Progenitor cell of endocrine pancreas (in vitro differentiated cells): ENCODE measurements at places on chromosomes 7 and 10.
A peak's percentile ranks its signal among the peaks of the same experiment; 100 is the strongest.

DNA sequence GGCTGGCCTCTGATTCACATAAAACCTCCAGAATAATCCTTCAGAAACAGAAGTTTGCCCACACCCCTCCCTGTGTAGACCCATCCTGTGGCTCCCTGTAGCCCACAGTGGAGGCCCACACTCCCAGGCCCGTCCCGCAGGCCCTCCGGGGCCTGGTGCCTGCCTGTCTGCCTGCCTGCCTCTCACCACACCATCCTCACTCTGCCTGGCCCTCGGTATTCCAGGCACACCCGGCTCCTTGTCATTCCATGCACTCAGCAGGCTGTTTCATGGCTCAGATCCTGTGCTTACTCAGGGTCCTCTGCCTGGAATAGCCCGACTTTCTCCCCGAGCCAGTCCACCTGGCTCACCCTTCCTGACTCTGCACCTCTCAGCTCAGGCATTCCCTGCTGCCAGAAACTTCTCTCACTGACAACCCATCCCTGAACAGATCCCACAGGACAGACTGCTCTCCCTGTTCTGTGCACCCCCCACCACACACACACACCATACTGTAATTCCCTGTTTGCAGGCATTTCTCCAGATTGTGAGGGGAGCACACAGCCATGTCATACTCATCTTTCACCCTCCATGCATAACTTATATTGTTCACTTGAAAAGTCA lies 498.0 kb upstream of the ZMIZ1 start:
- DNase-seq, result no peak

DNA sequence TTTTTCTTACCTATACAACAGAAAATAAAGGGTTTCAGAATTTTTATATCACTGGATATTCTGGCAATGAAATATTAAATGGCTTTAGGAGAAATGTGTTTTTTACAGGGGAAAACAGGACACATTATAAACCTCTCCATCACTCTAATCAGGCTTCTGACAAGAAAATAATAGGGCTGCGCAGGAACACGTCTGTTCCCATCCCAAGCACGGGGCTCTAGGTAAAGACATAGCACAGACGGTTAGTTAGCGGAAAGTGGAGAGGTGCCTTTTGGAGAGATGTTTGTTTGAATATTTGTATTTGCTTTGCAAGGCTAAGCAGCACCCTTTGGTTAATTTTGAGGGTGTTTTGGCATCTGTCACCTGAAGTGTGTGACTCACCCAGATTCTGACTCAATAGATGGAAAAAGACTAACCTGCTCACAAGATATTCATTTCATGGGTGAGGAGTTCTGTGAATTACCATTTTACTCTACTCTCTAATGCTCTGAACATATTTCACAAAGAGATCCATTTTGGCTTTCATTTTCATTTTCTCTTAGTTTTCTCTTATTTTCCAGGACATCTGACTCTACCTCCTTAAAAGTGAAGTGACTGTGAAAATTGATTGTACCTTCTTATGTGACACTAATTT lies 174.5 kb upstream of the AKR1E2 start:
- no peak for DNase-seq

GRCh38 chr7:7897949-7898515 lies 70.6 kb upstream of the GLCCI1 start:
- DNase-seq, result no peak

DNA sequence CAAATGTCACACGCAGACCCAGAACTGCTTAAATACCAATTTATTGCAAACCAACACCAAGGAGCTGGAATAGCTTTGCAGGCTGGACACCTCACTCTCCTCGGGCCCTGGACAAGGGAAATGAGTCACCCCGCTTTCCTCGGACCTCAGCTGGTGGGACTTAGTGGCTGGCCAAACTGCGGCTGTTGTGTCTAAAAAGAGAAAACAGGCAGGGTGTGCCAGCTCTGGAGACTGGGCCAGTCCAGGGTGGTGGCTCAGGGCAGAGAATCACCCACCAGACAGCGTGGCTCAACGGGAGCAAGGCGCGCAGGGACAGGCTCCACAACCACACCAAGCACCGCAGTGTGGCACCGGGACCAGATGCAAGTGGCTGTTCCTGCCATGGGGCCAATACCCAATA lies 58.2 kb upstream of the CAMK2B start:
- no peak for DNase-seq

DNA sequence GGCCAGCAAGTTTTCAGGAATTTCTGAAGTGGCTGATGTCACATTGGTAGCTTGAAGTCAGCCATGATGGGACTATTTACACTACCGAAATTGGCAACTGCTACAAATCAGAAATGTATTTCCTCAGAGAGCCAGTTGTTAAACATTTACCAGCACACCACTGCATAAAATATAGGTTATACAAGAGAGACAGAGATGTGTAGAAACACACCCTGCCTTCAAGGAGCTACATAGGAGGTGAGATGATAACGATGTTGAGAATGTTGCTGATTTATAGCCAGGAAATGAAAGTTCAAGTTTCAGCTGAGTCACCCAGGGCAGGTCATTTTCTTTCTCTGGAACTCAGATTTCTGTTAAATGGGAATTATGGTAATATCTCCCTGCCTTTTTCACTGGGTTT lies 46.0 kb upstream of the TCF7L2 start:
- no peak for DNase-seq

DNA sequence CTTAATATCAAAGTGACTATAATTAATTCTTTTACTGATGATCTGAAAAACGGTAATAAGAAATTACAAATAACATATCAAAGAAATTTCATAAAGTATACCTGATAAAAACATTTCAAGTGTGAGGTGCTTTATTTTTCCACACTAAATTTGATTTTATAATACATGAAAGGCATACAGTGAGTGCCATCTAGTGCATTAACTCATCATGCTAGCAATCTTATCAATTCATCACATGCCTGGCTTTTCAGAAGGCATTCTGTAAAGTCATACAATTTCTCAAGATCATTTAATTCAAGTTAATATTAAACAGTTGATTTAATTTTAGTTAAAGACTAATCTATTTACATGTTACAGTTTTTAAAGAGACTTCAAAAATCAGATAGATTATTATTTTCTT lies 1020.9 kb downstream of the GATA3 start:
- DNase-seq, result no peak

- DNase-seq, result no peak
Measured at GRCh38 chr10:22468570-22469320, 123.4 kb downstream of the SPAG6 start.

DNA sequence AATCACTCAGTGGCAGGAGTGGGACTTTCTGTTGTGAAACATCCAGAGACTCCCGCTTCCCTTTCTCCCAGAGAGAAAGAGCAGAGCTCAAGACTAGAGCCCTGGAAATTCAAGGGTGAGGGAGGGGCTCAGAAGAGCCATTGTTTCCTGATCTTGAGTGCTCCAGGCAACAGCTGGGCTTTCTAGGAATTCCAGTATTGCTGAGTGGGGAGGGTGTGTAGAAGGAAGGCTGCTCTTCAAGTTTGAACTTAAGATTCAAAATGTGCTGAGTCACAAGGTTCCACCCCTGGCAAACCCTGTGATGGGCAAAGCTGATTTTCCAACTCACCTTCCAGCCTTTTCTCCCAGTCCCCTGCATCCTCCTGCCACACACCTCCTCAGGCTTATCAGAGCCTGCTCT lies 42.3 kb upstream of the MSRB2 start:
- DNase-seq, result no peak

DNA sequence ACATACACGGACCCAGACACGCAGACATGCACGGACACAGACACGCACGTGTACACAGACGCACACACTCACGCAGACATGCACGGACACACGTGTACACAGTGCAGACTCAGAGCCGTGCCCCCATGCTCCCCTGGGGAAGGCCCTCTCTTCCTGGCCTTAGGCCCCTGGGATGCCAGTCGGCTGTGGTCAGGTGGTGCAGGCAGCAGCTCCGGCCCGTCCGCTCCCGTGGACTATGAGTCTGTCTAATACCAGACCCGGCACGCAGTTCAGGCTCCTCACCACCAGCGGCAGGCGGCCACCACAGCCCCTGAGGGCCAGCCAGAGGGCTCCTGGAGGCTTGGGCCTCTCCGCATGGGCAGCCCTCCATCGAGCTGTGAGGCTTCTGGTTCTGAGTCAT lies 52.0 kb upstream of the NKX6-2 start:
- DNase-seq, result peak; percentile 8

- DNase-seq, result no peak
Measured at GRCh38 chr7:94687076-94687475, 31.1 kb upstream of the SGCE start.

DNA sequence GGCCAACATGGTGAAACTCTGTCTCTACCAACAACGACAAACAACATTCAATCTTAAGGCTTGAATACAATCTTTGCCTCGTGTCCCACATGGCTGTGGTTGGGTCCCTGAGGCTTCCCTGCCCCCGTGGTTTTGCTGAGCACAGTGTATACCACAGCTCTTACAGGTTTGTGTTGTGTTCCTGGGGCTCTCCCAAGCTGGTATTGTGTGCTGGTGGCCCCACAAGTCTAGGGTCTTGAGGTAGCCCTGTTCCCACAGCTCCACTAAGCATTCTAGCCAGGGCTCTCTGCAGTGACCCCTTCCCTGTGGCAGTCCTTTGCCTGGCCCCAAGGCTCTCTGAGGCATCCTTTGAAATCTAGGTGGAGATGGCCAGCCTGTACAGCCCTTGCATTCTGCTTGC lies 68.0 kb upstream of the CCNY start:
- no peak for DNase-seq

GRCh38 chr7:108662783-108663362 lies 93.2 kb downstream of the DNAJB9 start:
- no peak for DNase-seq

DNA sequence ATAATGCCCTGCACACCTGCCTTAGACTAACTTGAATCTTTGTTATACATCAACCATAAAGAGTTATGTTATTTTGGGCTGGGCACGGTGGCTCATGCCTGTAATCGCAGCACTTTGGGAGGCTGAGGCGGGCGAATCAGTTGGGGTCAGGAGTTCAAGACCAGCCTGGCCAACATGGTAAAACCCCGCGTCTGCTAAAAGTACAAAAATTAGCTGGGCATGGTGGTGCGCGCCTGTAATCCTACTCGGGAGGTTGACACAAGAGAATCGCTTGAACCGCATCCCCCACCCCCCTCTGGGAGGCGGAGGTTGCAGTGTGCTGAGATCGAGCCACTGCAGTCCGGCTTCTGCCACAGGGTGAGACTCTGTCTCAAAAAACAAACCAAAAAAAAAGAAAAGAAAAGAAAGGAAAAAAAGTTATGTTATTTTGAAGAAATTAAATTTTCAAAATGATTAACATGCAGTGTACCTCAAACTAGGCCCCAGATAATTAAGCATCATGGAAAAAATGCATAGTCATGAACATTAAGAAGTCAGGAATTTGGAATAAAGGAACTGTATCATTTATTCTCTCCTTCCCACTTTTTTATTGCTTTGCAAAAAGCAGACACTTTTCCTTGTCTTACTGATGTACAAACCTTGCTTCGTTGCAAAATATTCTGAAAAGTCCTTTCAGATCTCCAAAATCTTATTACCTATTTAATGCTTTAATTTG lies 43.3 kb downstream of the STAM start:
- DNase-seq, result no peak

- DNase-seq, result no peak
Measured at GRCh38 chr10:76010703-76011102, 579.3 kb downstream of the LRMDA start.

GRCh38 chr10:132665946-132666704 lies 119.8 kb downstream of the NKX6-2 start:
- no peak for DNase-seq

DNA sequence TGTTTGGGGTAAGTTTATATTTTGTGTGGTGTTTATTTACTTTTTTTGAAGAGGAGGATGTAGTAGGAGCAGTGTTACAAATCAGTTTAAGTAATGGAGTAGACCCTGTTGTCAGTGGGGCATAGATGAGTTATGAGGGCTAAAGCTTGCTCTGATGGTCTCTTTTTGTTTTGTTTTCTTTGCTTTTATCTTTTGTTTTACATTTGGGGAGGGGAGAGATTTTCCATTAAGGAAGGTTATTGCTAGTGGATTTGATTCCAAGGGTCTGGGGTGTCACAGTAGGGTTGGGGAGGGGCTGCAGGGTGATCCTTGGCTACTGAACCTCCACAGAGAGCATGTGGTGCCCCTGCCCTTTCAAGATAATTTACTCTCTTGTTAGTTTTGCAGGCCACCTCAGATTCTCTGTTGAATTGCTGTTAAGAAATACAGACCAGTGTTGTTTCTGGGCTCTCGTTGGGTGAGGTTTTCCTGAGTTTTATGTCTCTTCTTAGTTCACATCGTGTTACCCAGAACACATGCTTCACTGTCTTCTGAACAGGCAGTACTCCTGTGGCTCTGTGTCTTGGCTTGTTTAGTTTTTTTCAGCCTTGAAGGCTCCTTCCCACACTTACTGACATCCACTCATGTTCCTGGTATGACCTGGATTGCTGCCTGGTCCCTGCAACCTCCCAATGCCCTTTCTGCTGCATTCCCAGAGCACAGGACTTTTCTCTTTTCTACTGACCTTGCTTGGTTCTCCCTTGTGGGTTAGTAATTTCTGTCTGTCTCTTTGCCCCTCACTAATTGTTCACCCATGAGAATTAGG lies 4.2 kb downstream of the KIFBP start:
- DNase-seq, result no peak

- no peak for DNase-seq
Measured at GRCh38 chr10:87503886-87504285, 807 bp upstream of the MINPP1 start.

- DNase-seq, result no peak
Measured at GRCh38 chr10:129949891-129950291, 14.2 kb downstream of the EBF3 start.

DNA sequence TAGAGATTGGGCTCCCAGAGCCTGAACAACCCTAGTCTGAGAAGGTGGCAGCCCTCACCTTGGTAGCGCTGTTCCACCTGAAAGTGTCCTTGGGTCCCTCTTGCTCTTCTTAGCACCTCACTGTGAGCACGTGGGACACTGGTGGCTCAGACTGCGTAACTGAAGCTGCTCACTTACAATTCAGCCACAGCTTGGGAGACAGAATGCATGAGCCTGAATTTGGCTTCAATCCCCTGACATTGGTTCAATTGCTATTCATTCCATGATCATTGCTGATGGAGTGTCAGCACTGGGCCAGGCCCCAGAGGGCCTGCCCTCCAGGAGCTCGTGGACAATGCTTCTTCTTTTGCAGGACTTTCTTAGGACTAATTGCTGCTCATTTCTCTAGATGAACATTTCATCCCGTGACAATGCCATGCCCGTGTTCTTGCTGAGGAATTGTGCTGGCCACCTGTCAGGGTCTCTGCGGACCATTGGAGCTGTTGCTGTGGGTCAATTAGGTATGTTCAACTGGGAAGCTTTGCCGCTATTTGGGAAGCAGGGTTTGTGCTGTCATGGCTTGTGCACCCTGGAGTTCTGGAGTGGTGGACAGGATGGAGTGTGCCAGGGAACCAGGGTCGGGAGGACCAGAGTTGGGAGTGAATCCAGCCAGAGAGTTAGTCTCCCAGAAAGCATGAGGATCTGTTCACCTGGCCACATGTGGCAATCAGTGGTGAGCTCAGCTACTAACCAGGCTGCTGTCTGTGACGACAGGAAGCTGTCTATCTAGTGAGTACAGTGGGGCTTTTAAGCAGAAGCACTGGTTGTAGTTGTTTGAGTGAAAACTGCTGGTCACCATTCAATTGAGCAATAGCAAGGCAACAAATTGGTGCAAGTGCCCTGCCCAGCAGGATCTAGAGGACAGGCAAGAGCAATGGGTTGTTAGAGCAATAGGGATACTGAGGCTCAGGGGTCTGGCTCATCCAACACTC lies 105.1 kb downstream of the WDFY4 start:
- no peak for DNase-seq
